ENCODE measurements at places on chromosomes 11 and 22.

GRCh38 chr11:108975026-108975425 is 310.2 kb downstream of the DDX10 start:
- DNase-seq, result no peak

GRCh38 chr11:73203322-73203721 is 14.8 kb upstream of the P2RY2 start:
- no peak for DNase-seq

- DNase-seq, result no peak
Measured at GRCh38 chr11:108921211-108921610, 256.3 kb downstream of the DDX10 start.

DNA sequence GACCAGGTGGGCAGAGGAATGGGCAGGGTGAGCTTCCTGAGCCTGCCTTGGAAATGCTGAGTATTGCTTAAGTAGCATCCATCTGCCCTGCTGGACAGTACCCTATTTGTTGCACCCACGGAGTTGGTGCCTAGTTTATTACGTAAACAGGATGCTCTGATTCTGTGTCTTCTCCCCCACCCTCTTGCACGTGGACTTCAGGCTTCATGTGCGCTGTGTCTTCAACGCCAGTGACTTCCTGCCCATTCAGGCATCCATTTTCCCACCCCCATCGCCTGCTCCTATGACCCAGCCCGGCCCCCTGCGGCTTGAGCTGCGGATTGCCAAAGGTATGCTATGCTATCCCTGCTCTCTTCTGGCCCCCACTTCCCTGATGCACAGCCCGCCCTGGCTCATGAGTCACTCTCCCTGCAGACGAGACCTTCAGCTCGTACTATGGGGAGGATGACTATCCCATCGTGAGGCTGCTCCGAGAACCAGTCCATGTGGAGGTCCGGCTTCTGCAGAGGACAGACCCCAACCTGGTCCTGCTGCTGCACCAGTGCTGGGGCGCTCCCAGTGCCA is 5.7 kb downstream of the ZP1 start:
- no peak for DNase-seq

- DNase-seq, result no peak
Measured at GRCh38 chr11:132632641-132633124, 899.6 kb downstream of the OPCML start.

DNA sequence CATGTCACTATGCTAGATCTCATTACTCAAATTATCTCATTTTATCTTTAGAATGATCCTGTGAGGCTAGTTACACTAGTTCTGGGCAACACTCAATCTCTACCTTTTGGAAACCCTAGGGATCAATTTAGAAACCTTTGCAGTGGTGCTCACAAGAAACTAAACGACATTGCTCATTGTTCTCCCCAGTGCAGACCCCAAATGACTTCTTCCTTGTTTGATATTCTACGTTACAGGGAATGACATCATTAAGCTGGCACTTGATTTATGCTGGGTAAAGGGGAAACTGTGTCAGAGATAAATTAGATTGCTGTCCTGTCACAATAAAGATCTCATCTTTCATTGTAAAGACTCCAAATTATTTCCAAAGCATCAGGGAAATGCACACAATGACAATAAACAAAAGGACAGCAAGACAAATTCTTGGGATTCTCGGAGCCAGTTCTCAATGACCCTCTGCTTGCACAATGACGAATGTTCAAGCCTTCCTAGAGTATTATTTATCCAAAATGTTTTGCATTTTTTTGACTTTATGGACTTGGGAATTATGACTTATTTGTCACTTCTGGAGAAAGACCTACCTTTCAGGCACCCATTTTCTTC is 1121.8 kb upstream of the TENM4 start:
- DNase-seq, result no peak

DNA sequence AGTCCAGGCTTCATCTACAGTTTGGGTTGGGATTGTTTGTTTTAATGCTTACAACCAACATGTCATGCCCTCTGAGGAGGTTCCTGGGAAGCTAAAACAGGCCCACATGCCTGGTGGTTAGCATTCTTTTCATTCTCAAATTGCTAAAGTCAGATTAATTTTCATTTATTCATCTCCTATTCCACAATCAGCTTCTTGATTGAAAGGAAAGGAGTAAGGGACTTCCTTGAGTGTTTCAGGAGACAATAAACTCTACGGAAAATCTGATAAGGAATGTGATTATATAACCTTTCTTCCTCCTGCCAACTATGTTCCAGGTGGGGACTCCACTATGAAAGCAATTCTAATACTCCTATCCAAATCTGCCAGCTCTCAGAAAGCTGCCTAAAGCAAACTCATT is 30.8 kb downstream of the MRTFA start:
- no peak for DNase-seq

- DNase-seq, result no peak
Measured at GRCh38 chr22:42160830-42161696, 30.5 kb upstream of the CYP2D6 start.

- no peak for DNase-seq
Measured at GRCh38 chr11:94786264-94787126, 18.3 kb downstream of the AMOTL1 start.

- DNase-seq, result peak; percentile 31
Measured at GRCh38 chr11:60914633-60915247, 782 bp downstream of the TMEM109 start.

DNA sequence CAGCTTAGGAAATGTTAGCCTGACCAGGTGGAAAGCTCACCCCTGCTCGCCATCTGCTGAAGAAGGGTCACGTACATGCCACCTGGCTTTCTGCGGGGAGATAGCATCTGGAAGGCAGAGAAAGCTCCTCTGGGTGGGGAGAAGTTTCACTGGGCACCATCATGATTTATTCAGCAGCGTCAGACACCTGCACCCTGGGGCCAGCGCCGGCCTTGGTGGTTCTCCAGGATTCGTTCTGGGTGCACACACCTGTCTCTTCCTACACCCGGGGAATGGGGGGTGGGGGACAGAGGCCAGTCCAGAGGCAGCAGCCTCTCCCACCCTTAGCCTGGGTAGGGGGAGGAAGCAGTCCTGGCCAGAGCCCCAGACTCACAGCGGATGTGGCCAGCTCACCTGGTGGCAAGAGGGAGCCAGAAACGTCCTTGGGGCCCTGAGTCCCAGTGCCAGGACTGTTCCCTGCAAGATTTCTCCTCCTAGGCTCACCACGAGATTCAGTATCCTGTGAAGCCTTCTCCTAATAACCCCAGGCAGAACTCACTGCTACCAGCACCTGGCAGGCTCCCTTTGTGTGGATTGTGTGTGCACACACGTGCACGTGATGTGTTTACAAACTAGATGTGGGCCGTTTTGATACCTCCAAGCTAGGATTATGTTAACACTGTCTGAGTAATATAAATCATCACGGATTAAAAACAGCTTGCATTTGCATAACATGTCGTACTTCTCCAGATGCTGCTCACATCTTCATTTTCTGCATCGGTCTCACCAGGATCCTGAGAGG is 17.3 kb upstream of the RASD2 start:
- DNase-seq, result no peak

GRCh38 chr11:65591939-65592857 is 3.4 kb downstream of the KCNK7 start:
- no peak for DNase-seq

- no peak for DNase-seq
Measured at GRCh38 chr11:109416601-109417000, 5.4 kb upstream of the C11orf87 start.

DNA sequence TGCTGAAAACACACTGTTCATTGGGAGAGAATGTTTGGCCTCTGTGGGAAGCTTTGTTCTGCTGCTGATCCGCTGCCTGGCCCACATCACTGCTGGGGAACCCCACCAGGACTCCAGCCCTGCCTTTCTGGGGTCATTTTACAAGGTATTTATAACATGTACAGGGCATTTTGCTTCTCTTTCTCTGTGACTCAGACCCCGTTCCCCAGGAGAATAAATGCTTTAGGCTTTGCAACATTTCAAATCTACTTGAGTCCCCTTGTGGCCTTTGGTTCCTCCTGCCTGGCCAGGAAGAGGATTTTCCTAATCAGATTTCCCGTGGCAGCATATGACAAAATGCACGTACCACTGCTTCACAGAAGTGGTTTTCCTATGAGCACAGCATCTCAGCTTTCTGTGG is 43.0 kb downstream of the BTG4 start:
- DNase-seq, result no peak

DNA sequence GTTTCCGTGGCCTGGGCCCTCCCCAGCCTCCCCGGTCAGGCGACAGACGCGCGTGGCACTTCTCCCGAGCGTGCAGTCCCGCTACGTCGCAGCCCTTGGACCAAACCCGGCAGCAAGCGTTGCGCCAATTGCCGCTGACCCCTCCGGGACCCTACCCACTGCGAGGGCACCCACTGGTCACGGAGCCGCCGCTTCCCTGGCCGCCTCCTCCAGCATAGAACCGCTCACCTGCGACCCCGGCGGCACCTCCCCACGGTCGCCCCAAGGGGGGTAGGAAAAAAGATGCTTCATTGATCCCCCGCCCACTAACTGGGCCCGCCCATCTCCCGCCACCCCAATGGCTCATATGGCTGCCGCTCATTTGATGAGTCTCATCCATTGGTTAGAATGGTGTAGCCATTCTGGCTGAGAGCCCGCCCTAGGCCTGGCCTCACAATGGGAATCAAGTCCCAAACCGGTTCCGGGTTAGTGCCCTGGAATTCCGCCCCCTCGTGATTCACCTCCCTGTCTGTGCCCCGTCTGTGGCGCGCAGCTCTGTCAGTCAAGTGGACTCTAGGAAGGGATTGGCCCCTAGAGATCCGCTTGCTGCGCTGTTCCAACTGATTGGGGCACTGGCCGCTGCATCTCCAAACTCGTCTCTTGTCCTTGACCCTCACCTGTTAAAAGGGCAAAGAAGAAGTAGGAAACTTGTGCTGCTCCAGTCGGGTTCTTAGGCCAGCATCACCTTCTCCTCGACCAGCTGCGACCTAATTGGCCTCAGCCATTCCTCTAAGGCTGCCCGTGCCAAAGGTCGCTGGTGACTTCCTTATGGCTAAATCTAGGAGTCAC is at the start of gene MSANTD4:
Gene MSANTD4 (minus strand): TSS at position 274 of the 828 bp plus-strand sequence. CDS start 11,323 bp downstream, outside the sequence.
- DNase-seq, result peak; percentile 99

DNA sequence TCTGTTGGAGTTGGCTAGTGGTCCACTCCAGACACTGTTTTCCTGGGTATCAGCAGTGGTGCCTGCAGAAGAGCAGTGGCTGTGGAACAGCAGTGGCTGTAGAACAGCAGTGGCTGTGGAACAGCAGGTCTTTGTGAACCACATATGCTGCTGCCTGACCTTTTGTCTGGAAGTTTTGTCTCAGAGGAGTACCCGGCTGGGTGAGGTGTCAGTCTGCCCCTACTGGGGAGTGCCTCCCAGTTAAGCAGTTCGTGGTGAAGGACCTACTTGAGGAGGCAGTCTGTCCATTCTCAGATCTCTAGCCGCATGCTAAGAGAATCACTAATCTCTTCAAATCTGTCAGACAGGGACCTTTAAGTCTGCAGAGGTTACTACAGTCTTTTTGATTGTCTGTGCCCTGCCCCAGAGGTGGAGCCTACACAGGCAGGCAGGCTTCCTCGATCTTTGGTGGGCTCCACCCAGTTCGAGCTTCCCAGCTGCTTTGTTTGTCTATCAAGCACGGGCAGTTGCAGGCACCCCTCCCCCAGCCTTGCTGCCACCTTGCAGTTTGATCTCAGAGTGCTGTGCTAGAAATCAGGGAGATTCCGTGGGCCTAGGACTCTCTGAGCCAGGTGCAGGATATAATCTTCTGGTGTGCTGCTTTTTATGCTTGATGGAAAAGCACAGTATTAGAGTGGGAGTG is 89.1 kb upstream of the TRIM48 start:
- DNase-seq, result no peak

- no peak for DNase-seq
Measured at GRCh38 chr11:81036168-81036870, 1595.5 kb upstream of the TENM4 start.

DNA sequence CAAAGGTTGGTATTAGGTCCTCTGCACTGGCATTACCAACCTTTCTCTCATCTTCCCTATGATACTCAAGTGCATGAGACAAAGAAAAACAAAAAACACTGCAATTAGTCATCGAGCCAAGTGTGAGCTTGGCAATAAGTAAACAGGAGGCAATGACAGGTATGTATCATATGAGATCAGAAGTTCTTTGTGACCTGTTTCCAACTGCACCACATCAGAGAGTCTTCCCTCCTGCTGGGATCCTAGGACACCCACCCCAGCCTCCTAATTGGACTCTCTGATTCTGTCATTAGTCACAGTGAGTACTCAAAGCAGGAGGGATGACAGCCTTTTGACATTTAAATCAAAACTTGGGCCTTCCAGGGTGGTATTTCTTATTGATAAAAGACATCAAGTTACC is 7.8 kb upstream of the JAML start:
- DNase-seq, result no peak

GRCh38 chr11:21965221-21965620 is 227.7 kb upstream of the ANO5 start:
- DNase-seq, result no peak

- DNase-seq, result peak; percentile 9
Measured at GRCh38 chr22:32050678-32051515, 7.8 kb downstream of the SLC5A1 start.

- no peak for DNase-seq
Measured at GRCh38 chr11:126392633-126393013, 37.1 kb downstream of the ST3GAL4 start.

DNA sequence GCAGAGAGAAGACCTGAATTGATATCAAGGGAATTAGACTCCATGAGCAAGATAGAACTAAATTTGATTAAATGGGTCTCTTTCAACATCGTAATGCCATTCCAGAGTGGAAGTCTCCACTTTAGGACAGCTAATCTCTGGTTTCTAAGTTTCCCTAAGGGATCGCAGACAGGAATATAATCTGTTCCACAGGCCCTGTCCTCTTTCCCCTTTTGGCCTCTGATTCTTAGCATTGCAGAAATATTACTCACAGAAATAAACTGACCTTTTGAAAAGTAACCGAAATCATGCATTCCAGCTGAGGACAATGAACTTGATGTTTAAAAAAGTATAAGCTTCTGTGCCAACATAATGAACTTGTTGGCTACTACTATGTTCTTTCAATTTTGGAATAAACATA is 227.8 kb downstream of the ETS1 start:
- no peak for DNase-seq

- no peak for DNase-seq
Measured at GRCh38 chr11:83299681-83300080, 13.5 kb upstream of the CCDC90B start.

GRCh38 chr22:29457730-29458129 is 19.3 kb downstream of the RFPL1 start:
- DNase-seq, result no peak

- DNase-seq, result no peak
Measured at GRCh38 chr11:114060392-114061047, 1.0 kb downstream of the ZBTB16 start.

GRCh38 chr11:68531129-68531693 is 70.7 kb downstream of the PPP6R3 start:
- no peak for DNase-seq

Measured in occipital lobe (tissue), 3 donors.